ENCODE measurements at places on chromosomes 4 and X.

DNA sequence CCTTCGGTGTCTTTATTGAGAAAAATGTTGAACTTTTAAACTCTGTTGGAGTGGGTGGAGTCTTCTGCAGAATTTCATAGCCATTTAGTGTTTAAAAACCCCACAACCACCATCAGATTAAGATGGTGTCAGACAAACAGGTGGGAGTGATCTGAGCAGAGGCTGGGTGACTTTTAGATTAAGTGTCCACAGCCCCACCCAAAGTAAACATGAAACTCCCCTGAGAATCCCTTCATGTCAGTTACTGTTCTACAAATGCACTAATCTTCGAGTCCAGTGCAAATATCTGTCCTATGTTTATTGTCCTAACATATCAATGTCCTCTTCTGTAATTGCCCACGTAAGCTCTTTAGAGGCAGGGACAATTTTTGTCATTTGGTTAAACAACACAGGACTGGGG lies 175.6 kb upstream of the RBPJ start:
- no peak for DNase-seq

DNA sequence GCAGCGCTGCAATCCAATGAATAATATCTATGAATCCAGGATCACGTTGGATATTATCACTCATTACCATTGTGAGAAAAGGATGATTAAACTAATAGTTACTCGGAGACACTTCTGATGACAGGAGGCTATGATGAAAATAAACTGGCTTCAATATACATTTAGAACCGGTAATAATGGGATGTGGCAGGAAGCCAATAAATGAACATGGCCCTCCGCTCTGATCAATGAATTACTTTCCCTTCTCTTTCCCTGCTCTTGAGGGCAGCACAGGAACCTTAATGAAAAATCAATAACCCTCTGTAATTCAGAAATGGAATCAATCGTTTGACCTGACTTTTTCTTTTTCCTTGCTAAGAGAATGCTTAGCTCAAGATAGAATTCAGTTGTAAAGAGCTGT lies 103.9 kb upstream of the PAQR3 start:
- DNase-seq, result no peak

GRCh38 chr4:86326400-86326799 lies 33.5 kb downstream of the MAPK10 start:
- peak; percentile 34 for DNase-seq

- no peak for DNase-seq
Measured at GRCh38 chr4:145183023-145183422, 2.6 kb upstream of the OTUD4 start.

DNA sequence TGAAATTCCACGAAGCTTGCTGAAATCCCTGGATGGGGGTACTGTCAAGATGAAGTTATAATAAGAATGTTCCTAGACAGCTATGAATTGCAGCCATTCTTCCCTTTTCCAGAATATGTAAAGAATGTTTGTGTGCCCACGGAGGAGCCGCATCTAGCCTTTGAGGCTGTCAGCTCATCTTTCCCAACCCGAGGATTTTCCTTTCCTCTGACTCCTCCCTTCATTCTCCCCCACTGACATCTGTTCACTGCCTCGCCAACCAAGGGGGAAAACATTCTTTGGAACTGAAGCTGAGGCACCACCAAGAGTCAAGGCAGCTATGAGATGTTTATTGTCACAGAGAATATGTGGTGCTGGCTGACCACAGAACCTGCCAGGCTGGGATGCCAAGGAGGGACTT lies 8.8 kb downstream of the NHSL2 start:
- peak; percentile 19 for DNase-seq

DNA sequence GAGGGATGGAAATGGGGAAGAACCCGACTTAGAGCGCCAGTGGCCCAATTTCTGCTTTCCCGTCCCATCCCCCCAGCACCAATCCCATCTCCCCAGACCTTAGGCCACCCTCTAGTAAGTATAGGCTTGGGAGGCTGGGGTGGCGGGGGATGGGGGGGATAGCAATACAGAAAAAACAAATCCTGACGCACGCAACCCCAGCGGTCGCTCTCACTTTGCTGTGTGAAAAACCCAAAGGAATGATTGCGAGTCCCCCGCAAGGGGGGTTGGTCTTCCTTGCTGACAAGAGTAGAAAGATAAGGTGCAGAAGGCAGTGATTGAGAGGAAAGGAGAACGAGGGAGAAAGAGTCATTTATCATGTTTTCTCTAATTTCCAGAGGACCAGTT lies 863 bp downstream of the CPE start:
- DNase-seq, result peak; percentile 61

GRCh38 chr4:134812611-134813010 lies 611.0 kb upstream of the PABPC4L start:
- no peak for DNase-seq

GRCh38 chr4:141569141-141569540 lies 67.2 kb upstream of the IL15 start:
- peak; percentile 60 for DNase-seq

All from choroid plexus epithelial cell (primary cell).